ENCODE measurements at places on chromosomes 3 and 15. TPM values are rescaled to one million over a fixed set of nuclear protein-coding genes. Genes with fewer than 3 reads are reported as not detected.

FBN1 gene
- total RNA-seq, result 5.2 TPM

SEMA3G gene
- total RNA-seq, result 2.5 TPM

IL17RE gene
- 3.0 TPM for total RNA-seq

JMJD7 gene
- 14.8 TPM for total RNA-seq

BSN gene
- 2.8 TPM for total RNA-seq

DCLK3 gene
- 0.55 TPM for total RNA-seq

PLSCR5 gene
- not detected for total RNA-seq

GRCh38 chr3:30659270-30660130, 53.1 kb downstream of the TGFBR2 start:
- DNase-seq, result no peak
- peak overlapping the region; percentile 96 for H3K27ac ChIP-seq
- no peak overlapping the region for H3K4me3 ChIP-seq
- peaks cover 32% of the 10 kb centered on the region for H3K36me3 ChIP-seq
- peaks cover 71% of the 10 kb centered on the region for H3K4me1 ChIP-seq
- no peaks in the 10 kb centered on the region for H3K27me3 ChIP-seq

DNA sequence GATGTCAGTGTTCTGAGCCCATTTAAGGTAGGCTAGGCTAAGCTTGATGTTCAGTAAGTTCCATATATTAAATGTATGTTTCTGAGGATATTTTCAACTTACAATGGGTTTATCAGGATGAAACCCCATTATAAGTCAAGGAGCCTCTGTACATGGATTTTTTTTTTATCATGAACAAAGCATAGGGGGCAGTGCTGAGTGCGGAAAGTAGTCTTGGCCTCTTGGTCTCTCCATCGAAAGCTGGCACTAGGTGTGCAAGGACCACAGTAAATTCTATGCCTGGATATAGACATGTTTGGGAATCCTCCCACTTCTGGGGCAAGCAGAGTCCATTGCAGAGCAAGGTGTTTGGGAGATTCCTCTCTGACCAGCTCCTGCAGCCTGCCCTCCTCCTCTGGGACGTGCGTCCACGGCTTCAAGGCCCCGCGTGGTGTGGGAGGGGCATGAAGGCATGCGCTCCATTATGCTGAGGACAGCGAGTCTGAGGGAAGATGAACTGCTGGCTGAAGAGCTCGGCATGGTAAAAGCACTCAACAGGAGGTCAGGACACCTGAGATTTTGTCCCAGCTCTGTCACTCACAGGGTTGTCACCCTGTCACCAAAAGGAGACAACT, 122.9 kb upstream of the LIPC start:
- no peak for DNase-seq
- H3K27ac ChIP-seq, result no peak overlapping the region
- H3K4me1 ChIP-seq, result peaks cover 25% of the 10 kb centered on the region

- H3K27me3 ChIP-seq, result no peaks in the 10 kb centered on the region
- no peak for DNase-seq
- H3K36me3 ChIP-seq, result no peaks in the 10 kb centered on the region
- H3K4me1 ChIP-seq, result 0 out of 2 replicates have a peak, but pooled peaks cover 3% of the 10 kb centered on the region
- H3K27ac ChIP-seq, result no peak overlapping the region
Measured at GRCh38 chr15:82943176-82943575, 9.3 kb downstream of the HOMER2 start.

DNA sequence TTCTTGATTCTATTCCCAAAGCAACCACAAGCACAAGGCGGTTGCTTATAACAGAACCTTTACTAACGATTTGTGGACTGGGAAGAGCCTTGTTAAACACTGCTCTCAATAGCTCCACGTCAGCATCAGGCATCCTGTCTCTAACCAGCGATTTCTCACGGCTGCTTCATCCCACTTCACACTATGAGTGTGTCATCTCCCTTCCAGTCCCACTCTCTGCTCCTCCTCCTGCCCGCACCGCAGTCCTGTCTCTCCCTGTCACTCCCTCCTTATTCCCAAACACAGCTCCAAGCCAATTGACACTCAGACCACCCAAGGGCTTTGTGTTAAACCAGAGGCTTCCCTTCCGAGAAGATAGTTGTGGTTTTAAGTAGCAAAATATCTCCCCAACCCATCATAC, 94.8 kb downstream of the ABHD5 start:
- peaks cover 6% of the 10 kb centered on the region for H3K27me3 ChIP-seq
- no peaks in the 10 kb centered on the region for H3K4me1 ChIP-seq
- H3K27ac ChIP-seq, result no peak overlapping the region
- H3K36me3 ChIP-seq, result no peaks in the 10 kb centered on the region
- DNase-seq, result no peak
- H3K4me3 ChIP-seq, result no peak overlapping the region

- peaks cover 47% of the 10 kb centered on the region for H3K4me1 ChIP-seq
- no peak overlapping the region for H3K4me3 ChIP-seq
- H3K27ac ChIP-seq, result no peak overlapping the region
- H3K36me3 ChIP-seq, result peaks cover 17% of the 10 kb centered on the region
Measured at GRCh38 chr15:62756326-62756994, 286.1 kb upstream of the TPM1 start.

DNA sequence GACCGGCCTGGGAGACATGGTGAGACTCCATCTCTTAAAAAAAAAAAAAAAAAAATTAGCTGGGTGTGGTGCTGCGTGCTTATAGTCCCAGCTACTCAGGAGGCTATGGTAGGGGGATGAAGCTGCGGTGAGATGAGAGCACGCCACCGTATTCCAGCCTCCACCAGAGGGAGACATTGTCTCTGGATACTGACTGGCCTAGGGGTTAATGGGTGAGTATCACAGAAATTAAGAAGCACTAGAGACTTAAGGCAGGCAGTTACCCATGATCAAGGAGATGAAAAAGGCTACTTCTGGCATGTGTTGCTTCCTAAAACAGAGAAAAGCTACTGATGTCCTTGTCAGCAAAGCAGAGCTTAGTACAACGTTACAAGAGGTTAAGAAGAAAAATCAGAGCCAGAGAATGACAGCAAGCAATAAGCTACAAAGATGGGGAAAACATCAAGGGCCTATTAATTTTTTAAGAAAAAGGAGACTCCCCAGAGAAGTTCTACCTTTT, 8.6 kb downstream of the TFRC start:
- DNase-seq, result peak; percentile 69
- H3K4me1 ChIP-seq, result peaks cover 11% of the 10 kb centered on the region
- H3K4me3 ChIP-seq, result no peak overlapping the region
- no peaks in the 10 kb centered on the region for H3K27me3 ChIP-seq
- H3K27ac ChIP-seq, result peak overlapping the region; percentile 91
- peaks cover 71% of the 10 kb centered on the region for H3K36me3 ChIP-seq

GRCh38 chr3:56725175-56725574, 42.1 kb upstream of the TASOR start:
- no peak overlapping the region for H3K4me3 ChIP-seq
- H3K27me3 ChIP-seq, result no peaks in the 10 kb centered on the region
- H3K4me1 ChIP-seq, result no peaks in the 10 kb centered on the region
- no peak overlapping the region for H3K27ac ChIP-seq

DNA sequence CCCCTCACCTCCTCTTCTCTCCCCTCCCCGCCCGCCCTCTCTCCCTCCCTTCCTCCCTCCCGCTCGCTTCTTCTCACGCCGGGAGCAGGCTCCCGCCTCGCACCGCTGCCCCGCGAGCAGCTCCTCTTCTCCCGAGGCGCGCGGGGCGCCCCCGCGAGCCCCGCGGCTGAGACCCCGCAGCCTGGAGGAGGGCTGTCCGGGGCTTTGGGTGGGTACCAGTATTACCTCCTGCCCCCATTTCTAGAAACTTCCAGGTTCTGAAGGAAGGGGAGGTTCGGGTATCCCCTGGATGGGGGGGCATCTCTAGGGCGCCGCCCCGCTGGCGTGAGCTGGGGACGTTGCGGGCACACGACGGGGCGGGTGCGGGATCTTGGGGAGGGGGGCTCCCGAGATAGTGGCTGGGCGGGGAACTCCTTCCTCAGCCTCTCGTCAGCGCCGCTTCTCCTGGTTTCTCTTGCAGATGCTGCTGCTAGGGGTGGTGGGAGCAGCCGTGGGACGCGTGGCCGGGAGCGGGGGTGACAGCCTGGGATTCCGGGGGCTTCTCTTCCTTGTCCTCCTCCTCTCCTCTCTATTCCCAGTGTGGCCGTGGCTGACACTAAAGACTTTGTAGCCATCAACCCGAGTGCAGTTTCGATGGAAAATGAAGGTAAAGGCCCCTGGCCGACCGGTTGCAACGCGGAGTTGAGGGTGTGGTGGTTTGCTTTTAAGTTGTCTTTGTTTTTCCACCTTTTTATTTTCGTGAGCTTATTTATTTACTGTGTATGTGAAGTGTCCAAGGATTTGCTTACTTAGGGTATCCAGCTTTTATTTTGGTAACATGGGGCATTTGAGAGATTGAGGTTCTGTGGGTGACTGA, 474 bp downstream of the ATP2C1 start:
- H3K27ac ChIP-seq, result peak overlapping the region; percentile 39
- peaks cover 51% of the 10 kb centered on the region for H3K4me1 ChIP-seq
- H3K4me3 ChIP-seq, result peak overlapping the region; percentile 87

- H3K4me3 ChIP-seq, result no peak overlapping the region
- no peak for DNase-seq
- peaks cover 33% of the 10 kb centered on the region for H3K4me1 ChIP-seq
- H3K27ac ChIP-seq, result no peak overlapping the region
- no peaks in the 10 kb centered on the region for H3K36me3 ChIP-seq
- no peaks in the 10 kb centered on the region for H3K27me3 ChIP-seq
Measured at GRCh38 chr3:151900460-151900859, 27.0 kb downstream of the SUCNR1 start.

DNA sequence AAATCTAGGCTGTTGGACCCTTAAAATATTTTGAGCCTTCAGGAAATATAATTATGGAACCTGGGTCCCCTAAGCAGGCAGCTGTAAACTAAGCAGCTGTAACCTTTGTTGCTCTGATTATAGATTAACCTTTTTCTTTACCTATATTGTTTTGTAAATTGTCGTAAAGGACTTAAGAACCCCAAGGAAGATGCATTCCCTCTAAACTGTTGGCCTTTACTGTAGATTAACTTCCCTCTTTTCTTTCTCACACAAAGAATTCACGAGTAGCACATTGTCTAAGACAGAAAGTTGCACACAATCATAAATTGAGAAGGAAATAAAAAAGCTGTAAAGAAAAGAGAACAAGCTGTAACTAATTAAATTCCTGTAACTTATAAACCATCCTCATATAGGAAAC, 877.3 kb downstream of the ROBO2 start:
- H3K27ac ChIP-seq, result no peak overlapping the region
- DNase-seq, result no peak
- no peak overlapping the region for H3K4me3 ChIP-seq
- H3K4me1 ChIP-seq, result peaks cover 35% of the 10 kb centered on the region
- H3K27me3 ChIP-seq, result peaks cover 10% of the 10 kb centered on the region
- peaks cover 36% of the 10 kb centered on the region for H3K36me3 ChIP-seq

GRCh38 chr3:66819993-66820501, 178.1 kb upstream of the KBTBD8 start:
- H3K27ac ChIP-seq, result no peak overlapping the region
- H3K27me3 ChIP-seq, result no peaks in the 10 kb centered on the region
- no peak overlapping the region for H3K4me3 ChIP-seq

DNA sequence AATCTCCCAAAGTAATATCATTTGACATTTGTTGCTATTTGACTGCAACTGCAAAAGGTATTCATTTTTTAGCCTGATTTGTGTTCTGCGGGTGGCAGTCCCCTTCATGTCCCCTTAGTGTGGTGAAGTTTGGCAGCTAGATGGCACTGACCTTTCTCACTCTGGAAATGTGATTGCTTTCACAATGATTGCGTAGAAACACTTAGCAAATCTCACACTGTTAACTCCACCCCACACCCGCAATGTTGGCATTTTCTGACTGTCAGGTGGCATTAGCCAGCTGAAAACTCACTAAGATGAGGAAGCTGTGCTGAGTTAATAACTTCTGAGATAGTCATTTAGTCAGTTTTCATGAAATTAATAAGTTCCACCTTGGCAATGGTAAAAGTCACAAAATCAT, 76.9 kb downstream of the TRIM69 start:
- H3K27me3 ChIP-seq, result no peaks in the 10 kb centered on the region
- no peak for DNase-seq
- H3K27ac ChIP-seq, result no peak overlapping the region
- no peak overlapping the region for H3K4me3 ChIP-seq

- H3K36me3 ChIP-seq, result no peaks in the 10 kb centered on the region
- H3K4me3 ChIP-seq, result peak overlapping the region; percentile 24
Measured at GRCh38 chr15:92822216-92823144, 77.6 kb upstream of the CHD2 start.

DNA sequence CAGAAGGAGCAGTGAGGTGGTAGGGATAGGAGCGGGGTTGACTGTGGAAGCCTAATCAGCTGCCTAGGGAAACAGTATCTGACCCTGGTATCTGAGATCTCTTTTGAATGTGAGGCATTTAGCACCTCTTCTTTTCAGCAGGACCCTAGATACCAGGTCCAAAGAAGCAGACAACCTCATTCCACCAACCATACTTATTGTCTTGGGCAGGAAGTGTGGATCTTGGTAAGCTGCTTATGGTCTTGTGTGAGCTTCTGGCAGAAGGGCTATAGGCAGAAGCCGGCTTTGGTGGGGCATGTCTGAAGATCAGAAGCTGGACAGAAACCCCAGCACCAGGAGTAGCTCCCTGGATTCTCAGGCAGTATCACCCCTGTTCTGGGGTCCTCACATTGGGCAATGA, 65.6 kb downstream of the TIPARP start:
- peaks cover 3% of the 10 kb centered on the region for H3K36me3 ChIP-seq
- no peaks in the 10 kb centered on the region for H3K27me3 ChIP-seq
- H3K4me3 ChIP-seq, result no peak overlapping the region
- DNase-seq, result no peak
- H3K27ac ChIP-seq, result no peak overlapping the region

DNA sequence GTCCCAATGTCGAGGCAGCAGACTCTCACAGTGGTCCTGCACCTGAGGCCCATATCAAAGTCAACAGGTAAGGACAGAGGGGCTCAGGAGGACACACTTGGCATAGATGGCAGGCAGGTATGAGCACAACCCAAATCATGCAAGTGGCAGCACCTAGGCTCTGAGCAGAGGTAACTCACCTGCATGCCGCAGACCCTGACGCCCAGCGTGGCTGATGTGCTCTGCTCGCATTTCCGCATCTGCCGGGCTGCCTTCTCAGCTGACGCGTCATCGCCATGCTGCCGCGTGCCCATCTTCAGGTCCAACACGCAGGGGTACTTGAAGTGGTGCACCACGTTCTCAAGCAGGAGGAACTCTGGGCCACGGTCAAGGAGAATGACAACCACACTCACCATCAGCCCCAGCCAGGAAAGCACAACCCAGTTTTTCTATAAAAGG, 4.2 kb upstream of the GMPPB start:
- H3K27me3 ChIP-seq, result no peaks in the 10 kb centered on the region
- peaks cover 5% of the 10 kb centered on the region for H3K4me1 ChIP-seq
- H3K36me3 ChIP-seq, result peaks cover 29% of the 10 kb centered on the region
- no peak for DNase-seq

DNA sequence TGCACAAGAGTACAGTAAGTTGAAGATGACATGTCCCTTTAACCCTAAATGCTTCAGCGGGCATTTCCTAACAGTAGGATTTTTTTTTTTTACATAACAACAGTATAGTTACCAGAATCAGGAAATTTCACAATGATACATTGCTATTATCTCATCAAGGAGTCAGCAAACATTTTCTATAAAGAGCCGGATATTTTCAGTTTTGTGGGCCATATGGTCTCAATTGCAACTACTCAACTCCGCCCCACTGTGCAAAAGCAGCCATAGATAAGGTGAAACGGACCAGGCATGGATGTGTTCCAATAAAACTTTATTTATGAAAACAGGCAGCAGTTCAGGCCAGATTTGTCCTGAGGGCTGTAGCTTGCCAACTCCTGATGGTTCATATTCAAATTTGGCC, 130.6 kb downstream of the SMAD6 start:
- H3K27ac ChIP-seq, result no peak overlapping the region
- peaks cover 52% of the 10 kb centered on the region for H3K4me1 ChIP-seq
- no peak for DNase-seq
- peaks cover 16% of the 10 kb centered on the region for H3K27me3 ChIP-seq
- H3K4me3 ChIP-seq, result no peak overlapping the region
- no peaks in the 10 kb centered on the region for H3K36me3 ChIP-seq

GRCh38 chr3:26102376-26102775, 312.5 kb downstream of the OXSM start:
- no peak for DNase-seq
- H3K27ac ChIP-seq, result no peak overlapping the region
- H3K4me1 ChIP-seq, result peaks cover 26% of the 10 kb centered on the region
- no peaks in the 10 kb centered on the region for H3K27me3 ChIP-seq

All from WTC11 (cell line).